ENCODE measurements at places on chromosomes 16 and 17. TPM values are rescaled to one million over a fixed set of nuclear protein-coding genes. Genes with fewer than 3 reads are reported as not detected.

DNA sequence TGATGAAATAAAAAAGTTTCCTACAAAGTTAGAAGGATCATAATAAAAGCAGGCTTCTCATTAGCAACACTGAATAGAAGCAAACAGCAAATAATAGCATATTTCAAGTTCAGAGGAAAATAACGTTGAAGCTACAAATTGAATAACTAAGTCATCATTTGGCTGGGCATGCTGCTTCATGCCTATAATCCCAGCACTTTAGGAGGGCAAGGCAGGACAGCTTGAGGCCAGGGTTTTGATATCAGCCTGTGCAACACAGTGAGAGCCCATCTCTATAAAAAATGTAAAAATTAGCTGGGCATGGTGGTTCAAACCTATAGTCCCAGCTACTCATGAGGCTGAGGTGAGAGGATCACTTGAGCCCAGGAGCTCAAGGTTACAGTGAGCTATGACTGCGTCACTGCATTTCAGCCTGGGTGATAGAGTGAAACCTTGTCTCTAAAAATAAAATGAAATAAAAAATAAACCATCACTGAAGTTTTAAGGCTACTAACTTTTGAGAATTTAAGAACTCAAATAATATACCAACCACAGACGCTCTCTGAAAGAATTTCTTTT, 25.5 kb downstream of the NCOR1 start:
- peaks cover 27% of the 10 kb centered on the region for H3K4me1 ChIP-seq
- H3K27me3 ChIP-seq: no peaks in the 10 kb centered on the region
- H3K36me3 ChIP-seq: peaks cover 75% of the 10 kb centered on the region
- H3K4me3 ChIP-seq: no peak overlapping the region
- no peak for DNase-seq

The TBC1D3B gene
- 3.3 TPM for total RNA-seq

GRCh38 chr17:78718575-78719208, 63.4 kb downstream of the CYTH1 start:
- peaks cover 53% of the 10 kb centered on the region for H3K4me1 ChIP-seq
- DNase-seq: no peak
- H3K27ac ChIP-seq: no peak overlapping the region
- H3K4me3 ChIP-seq: no peak overlapping the region
- H3K27me3 ChIP-seq: no peaks in the 10 kb centered on the region

GRCh38 chr17:7262192-7262934, at the start of gene CLDN7:
Gene CLDN7, minus strand, starts transcription at chr17:7262478. Its CDS starts 435 bp downstream, at chr17:7262043.
- H3K27ac ChIP-seq: no peak within 1 kb of the TSS
- H3K27me3 ChIP-seq: peaks cover 50% of the 10 kb centered on the region
- H3K36me3 ChIP-seq: peaks cover 8% of the 10 kb centered on the region
- peaks cover 31% of the 10 kb centered on the region for H3K4me1 ChIP-seq

The FN3K gene
- total RNA-seq: 102 TPM

- no peaks in the 10 kb centered on the region for H3K27me3 ChIP-seq
- H3K4me1 ChIP-seq: no peaks in the 10 kb centered on the region
- no peak for DNase-seq
- H3K36me3 ChIP-seq: no peaks in the 10 kb centered on the region
Observed at GRCh38 chr16:29029168-29029994, 44.5 kb downstream of the LAT start.

The ALOX12 gene
- total RNA-seq: not detected

GRCh38 chr16:77945126-77945525, 77.2 kb upstream of the CLEC3A start:
- H3K27ac ChIP-seq: no peak overlapping the region
- no peak overlapping the region for H3K4me3 ChIP-seq
- H3K27me3 ChIP-seq: no peaks in the 10 kb centered on the region
- H3K4me1 ChIP-seq: no peaks in the 10 kb centered on the region

DNA sequence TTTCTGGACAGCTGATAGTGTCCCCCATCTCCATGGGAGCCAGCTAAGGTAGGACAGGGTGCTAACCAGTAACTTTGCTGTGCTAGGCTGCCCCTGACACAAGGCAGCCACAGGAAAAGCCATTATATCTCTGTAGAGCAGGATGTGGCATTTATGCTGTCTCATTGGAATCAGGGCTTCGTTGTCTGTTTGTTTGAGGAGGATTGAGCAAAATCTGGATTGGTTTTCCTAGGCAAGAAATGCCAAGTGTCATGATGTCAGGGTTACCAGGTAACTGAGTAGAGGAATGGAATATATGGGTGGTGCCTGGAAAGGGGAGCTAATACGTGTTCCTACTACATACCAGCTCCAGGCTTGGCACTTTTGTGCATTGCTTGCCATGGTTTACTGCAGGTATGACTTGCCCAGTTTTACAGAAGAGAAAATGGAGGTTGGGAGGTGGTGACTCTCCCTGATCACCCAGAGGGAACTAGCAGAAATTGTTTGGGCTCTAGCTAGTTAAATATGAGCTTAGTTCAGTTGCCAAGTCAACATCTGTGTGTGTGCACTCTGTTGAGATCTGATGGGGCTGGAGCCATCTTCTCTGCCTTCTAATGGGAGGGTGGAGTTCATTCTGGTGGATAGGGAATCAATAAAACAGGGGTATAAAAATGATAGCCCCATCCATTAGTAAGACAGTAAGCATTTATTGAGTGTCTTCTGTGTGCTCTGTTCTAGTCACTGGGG, 33.9 kb downstream of the GNAO1 start:
- no peak overlapping the region for H3K4me3 ChIP-seq
- H3K4me1 ChIP-seq: peaks cover 5% of the 10 kb centered on the region
- H3K27me3 ChIP-seq: no peaks in the 10 kb centered on the region
- H3K36me3 ChIP-seq: no peaks in the 10 kb centered on the region
- H3K27ac ChIP-seq: no peak overlapping the region
- no peak for DNase-seq

DNA sequence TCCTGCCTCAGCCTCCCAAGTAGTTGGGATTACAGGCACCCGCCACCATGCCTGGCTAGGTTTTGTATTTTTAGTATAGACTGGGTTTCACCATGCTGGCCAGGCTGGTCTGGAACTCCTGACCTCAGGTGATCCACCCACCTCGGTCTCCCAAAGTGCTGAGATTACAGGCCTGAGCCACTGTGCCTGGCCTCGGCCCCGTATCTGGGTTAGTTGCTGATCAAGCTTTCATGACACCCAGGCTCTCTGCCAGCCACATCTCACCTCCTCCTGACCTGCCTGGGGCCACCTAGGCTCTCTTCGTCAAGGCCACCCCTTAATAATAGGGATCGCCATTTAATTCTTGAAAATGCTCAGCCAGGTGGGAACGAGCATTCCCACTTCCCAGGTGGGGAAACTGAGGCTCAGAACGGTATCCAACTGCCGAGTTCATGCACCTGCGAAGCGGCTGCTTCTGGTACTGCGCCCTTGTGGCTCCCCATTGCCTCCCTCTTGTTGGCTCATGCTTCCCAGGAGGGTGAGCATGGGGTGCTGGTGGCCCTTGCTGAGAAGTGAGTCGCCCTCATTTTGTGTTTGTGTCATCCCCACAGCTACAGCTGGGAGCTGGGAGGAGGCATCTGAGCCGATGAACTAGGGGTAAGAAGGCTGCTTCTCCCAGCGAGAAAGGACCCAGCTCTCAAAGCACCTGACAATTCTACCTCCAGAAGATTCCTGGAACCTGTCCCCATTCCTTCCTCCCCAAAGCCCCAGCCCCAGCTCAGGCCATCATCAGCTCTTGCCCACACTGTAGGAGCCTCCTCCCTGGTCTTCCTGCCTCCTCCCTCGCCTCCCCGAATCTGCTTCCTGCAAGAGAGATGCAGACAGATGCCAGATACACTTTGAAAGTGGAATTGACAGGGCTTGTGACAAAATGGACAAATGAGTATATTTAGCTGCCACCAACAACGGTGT, 17.3 kb upstream of the SNN start:
- no peak overlapping the region for H3K4me3 ChIP-seq
- H3K36me3 ChIP-seq: no peaks in the 10 kb centered on the region
- no peaks in the 10 kb centered on the region for H3K27me3 ChIP-seq
- DNase-seq: no peak
- no peak overlapping the region for H3K27ac ChIP-seq

The SCNN1B gene
- total RNA-seq: not detected
